ENCODE measurements at places on chromosomes 1 and 21.

- DNase-seq, result peak; percentile 41
Measured at GRCh38 chr1:100485855-100486258, 52.1 kb upstream of the GPR88 start.

GRCh38 chr1:54305906-54306514 is 100.2 kb downstream of the SSBP3 start:
- DNase-seq, result no peak

- DNase-seq, result no peak
Measured at GRCh38 chr1:207828046-207828445, 76.2 kb downstream of the CD46 start.

DNA sequence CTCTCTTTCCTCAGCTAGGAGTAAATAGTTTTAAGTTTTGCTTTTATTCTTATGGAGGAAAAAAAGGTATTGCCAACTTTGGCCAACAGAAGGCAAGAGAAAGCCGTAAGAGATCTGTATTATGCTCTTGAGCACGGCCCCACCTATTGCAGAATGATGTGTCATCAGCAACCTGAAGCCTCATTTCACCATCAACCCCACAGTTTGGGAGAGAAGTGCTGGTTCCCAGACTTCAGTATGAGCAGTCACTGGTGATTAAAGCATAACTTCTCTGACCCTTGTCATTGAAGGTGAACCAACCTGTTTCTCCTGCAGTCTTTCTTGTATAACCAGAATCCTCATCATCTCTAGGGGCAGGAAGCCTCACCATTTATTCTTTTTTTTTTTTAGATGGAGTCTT is 100.2 kb downstream of the SIPA1L2 start:
- no peak for DNase-seq

DNA sequence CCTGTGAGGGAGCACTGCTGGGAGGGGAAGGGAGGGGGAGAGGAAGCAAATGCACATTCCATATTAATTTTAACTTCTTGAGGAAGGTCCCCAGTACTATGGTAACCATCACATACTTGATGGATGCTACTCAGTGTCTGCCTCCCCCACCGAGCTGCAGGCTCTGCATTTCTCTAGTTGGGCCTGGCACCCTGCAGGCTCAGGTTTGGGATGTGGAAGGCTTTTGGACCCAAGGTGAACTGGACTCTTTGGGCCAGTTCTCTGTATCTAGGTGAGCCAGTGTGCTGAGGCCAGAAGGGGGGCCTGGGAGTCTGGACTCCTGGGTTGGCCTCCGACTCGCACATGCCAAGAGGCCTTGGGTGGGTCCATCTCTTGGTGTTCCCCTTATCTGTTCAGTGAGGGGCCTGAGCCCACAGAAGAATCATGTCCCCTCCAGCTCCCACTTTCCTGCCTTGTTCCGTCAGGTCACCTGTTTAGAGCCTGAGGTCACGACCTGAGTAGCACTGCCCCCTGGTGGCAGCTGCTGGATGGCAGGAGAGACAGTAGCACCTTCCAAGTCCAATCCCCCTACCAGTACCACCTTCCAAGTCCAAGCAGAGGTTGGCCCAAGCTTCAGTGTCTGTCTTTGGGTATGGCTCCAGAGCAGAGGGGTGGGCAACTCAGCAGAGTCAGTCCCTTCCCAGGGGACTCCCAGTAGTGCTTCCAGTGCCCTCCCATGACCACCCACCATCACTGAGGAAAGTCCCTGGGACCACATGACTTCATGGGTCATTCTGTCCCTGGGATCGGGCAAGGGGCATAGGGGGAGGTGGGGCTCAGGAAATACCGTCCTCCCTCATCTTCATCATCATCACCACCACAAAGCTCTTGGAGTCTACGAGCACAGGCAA is 241.8 kb downstream of the TRABD2B start:
- peak; percentile 30 for DNase-seq

- no peak for DNase-seq
Measured at GRCh38 chr1:158148468-158148867, 32.2 kb upstream of the CD1D start.

DNA sequence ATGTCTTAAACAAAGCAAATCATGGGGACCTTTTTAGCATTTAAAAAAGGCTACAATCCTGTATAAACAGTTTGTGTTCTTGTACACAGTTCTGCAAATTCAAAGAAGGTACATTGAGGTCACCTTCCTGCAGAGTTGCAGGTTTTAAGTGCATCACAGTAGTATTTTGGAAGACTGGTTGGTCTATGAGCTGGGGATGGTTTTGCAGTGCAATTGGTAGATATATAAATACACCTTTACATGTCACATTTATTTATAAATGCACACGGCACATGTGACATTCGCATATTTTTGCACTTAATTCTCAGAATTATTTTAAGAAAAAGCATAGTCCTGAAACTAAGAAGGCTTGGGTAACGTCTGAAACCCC is 599 bp upstream of the ITPKB start:
- DNase-seq, result no peak

DNA sequence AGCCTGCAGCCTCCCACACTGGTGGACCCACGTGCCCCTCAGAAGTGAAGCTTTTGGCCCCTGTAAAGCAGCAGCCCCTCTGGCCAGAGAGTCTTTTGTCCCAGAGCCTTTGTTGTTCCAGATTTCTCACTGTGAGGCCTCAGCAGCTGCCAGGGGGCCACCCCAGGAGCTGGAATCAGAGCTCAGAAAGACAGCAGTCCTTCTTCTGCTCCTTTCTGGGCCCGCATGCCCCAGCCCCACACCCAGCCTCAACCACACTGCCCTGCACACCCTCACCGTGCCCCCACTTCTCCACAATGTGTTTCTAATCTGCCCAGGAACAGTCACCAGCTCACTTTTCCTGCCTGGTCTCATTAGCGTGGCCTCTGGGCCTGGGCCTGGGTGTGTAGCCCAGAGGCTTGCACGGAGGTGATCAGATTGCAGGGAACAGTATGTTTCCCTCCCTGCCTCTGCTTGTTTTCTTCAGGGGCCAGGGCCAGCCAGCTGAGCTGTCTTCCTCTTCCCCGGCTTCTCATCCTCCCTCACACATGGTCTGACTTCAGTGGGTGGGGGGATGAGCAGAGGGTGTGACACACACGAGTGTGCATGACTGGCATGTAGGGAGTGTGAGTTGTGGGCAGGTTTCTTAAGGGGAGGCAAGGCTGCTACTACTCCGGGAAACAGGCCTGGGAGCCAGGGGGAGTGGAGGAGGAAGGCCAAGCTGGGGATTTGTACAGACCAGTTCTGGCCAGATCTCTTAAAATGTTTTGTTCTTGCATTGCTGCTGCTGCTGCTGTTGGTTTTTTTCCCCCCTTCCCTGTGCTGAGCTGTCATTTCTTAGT is 82.5 kb upstream of the ZNF648 start:
- no peak for DNase-seq

DNA sequence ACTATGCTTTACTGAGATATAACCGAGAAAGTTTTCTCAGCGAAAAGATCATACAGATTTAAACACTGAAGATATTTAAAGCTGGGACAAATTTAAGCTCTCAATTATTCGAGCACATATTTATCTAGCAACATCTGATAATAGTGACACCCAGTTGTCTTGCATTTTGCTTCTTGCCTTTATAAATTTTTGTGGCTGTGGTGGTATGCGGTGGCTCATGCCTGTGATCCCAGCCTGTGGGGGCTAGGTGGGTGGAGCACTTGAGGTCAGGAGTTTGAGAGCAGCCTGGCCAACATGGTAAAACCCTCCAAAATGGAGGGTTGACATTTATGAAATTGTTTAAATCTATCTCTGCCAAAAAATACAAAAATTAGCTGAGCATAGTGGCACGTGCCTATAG is 312.2 kb downstream of the SPATA17 start:
- DNase-seq, result no peak

GRCh38 chr1:222552882-222553281 is 5.0 kb upstream of the HHIPL2 start:
- DNase-seq, result no peak

GRCh38 chr1:48695161-48695560 is 81.5 kb downstream of the BEND5 start:
- no peak for DNase-seq

- DNase-seq, result no peak
Measured at GRCh38 chr1:34917017-34917416, 12.4 kb downstream of the DLGAP3 start.

- no peak for DNase-seq
Measured at GRCh38 chr21:19124691-19125090, 721.1 kb upstream of the TMPRSS15 start.

DNA sequence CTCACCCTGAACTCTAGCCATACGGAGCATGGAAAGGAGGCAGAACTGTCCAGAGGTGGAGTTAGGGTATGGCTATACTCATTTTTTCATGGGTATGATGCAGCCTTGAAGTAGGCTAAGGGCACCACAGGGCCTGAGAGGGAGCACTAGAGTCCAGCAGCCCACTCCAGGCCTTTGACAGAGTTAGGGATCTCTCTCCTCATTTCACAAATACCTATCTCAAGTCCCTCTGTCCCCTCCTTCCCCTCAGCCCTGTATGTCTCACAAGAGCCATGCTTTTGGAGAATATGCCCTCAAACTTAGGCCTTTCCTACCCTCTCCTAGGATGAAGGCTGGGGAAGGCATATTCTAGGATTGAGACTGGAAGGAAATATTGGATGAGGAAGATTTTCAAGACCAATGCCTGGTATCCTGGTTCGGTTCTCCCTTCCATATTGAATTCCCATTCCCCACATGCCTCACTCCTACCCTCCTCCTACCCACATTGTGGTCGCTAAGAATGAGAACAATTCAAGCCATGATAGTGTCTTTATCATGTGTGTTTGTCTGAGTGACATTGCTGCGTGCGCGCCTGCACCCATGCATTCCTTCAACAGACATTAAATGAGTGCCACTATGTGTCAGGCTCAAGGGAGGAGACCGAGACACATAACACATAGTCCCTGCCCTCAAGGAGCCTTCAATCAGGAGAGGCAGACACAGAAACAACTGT is 2.6 kb upstream of the NECTIN4 start:
- DNase-seq, result no peak

GRCh38 chr1:193431265-193431977 is 245.0 kb upstream of the B3GALT2 start:
- no peak for DNase-seq

DNA sequence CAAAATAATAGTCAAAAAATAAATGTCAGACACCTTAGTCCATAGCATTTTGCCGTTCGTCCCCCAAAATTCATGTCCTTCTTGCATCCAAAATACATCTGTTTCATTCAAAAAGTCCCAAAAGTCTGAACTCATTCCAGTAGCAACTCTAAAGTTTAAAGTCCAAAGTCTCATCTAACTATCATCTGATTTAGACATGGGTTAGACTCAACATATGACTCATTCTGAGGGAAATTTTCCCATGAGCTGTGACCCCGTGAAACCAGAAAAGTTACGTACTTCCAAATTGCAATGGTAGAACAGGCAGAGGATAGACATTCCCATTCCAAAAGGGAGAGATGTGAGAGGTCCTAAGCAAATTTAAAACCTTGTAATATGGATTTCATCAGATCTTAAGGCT is 48.6 kb upstream of the CACHD1 start:
- no peak for DNase-seq

- no peak for DNase-seq
Measured at GRCh38 chr1:160789702-160790611, 6.0 kb upstream of the LY9 start.

GRCh38 chr1:90501281-90501680 is 215.8 kb downstream of the BARHL2 start:
- no peak for DNase-seq

- DNase-seq, result no peak
Measured at GRCh38 chr1:167518331-167518700, at the start of gene CD247. CD247 (minus strand) TSS chr1:167518529; CDS start chr1:167518465, 64 bp downstream.

GRCh38 chr1:203507759-203508158 is 13.8 kb downstream of the OPTC start:
- DNase-seq, result no peak

- DNase-seq, result no peak
Measured at GRCh38 chr1:56032096-56032676, 547.2 kb downstream of the PLPP3 start.

DNA sequence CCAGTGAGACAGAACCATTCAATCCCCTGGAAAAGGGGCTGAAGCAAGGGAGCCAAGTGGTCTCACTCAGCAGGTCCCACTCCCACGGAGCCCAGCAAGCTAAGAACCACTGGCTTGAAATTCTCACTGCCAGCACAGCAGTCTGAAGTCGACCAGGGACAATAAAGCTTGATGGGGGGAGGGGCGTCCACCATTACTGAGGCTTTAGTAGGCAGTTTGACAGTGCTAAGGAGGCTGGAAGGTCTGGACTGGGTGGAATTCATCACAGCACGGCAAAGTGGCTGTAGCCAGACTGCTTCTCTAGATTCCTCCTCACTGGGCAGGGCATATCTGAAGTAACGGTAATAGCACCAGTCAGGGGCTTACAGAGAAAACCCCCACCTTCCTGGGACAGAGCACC is 105.4 kb upstream of the GORAB start:
- no peak for DNase-seq

DNA sequence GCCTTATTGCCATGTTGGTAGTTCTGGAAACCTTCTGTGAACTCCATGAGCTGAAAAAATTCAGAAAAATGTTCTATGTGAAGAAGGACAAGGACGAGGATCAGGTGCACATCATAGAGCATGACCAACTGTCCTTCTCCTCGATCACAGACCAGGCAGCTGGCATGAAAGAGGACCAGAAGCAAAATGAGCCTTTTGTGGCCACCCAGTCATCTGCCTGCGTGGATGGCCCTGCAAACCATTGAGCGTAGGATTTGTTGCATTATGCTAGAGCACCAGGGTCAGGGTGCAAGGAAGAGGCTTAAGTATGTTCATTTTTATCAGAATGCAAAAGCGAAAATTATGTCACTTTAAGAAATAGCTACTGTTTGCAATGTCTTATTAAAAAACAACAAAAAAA is 57.4 kb downstream of the KCNK1 start:
- DNase-seq, result no peak

GRCh38 chr1:155982106-155982505 is 3.8 kb upstream of the ARHGEF2 start:
- DNase-seq, result no peak

- DNase-seq, result no peak
Measured at GRCh38 chr21:46455575-46456385, 2.9 kb upstream of the DIP2A start.

DNA sequence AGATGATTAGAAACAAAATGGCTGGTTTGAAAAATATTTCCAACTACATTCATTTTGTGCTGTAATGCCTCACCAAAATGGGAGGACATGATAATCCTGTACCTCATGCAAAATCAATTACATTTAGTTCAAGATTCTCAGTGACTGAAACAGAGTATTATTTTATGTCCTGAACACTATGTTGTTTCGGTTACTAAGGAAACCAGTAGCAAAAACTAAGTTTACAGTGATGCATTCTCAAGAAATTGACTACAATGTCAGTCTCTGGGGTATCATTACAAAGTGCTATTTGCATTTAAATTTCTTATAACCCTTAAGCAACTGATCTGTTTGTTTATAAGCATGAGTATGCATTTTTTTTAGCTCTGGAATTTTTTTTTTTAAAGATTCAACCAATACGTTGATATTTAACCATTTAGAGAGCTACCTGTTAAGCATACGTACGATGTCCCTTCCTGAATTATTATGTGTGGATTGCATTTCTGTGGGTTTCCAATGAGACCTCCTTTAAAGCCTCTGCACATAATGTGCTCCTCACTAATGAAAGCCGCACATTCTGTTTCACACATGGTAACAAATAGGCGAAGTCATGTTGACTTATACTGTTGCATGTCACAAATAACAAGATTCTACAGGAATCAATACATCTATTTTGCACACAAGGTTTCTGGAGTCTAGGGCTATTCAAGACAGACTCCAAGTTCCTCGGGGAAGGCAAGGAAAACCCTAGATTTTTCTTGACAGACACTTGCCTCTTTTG is 1035.7 kb downstream of the ADGRL2 start:
- no peak for DNase-seq

Measured in T47D (cell line).